ENCODE measurements at places on chromosomes 3 and 15. TPM values are rescaled to one million over a fixed set of nuclear protein-coding genes. Genes with fewer than 3 reads are reported as not detected.

FETUB gene
- polyA plus RNA-seq: not detected

GP5 gene
- polyA plus RNA-seq: 0.16 TPM

GOLGA8J gene
- polyA plus RNA-seq: not detected

C3orf18 gene
- polyA plus RNA-seq: 2.3 TPM

APEH gene
- polyA plus RNA-seq: 46.0 TPM

KLF13 gene
- polyA plus RNA-seq: 43.3 TPM

THRB gene
- 3.7 TPM for polyA plus RNA-seq

SPTBN5 gene
- 1.6 TPM for polyA plus RNA-seq

LINGO1 gene
- polyA plus RNA-seq: 0.46 TPM

FOXB1 gene
- polyA plus RNA-seq: 0.03 TPM

CYP1A2 gene
- polyA plus RNA-seq: not detected

CLDND1 gene
- 26.1 TPM for polyA plus RNA-seq

MUSTN1 gene
- polyA plus RNA-seq: 17.8 TPM

SPINT1 gene
- polyA plus RNA-seq: 5.6 TPM

APOD gene
- polyA plus RNA-seq: 50.5 TPM

CAMK1 gene
- polyA plus RNA-seq: 28.2 TPM

LTK gene
- polyA plus RNA-seq: 5.3 TPM

ROPN1 gene
- polyA plus RNA-seq: 0.06 TPM

NKIRAS1 gene
- 8.1 TPM for polyA plus RNA-seq

DUOX2 gene
- polyA plus RNA-seq: 0.10 TPM

RTP3 gene
- not detected for polyA plus RNA-seq

GOLGA8M gene
- not detected for polyA plus RNA-seq

CCR8 gene
- not detected for polyA plus RNA-seq

IL16 gene
- polyA plus RNA-seq: 114 TPM

UROC1 gene
- 0.02 TPM for polyA plus RNA-seq

TM6SF1 gene
- polyA plus RNA-seq: 5.5 TPM

MASP1 gene
- 0.05 TPM for polyA plus RNA-seq

HIGD2B gene
- not detected for polyA plus RNA-seq

P2RY1 gene
- 0.50 TPM for polyA plus RNA-seq

BCL2A1 gene
- 47.2 TPM for polyA plus RNA-seq

PLSCR1 gene
- 42.4 TPM for polyA plus RNA-seq

MGLL gene
- 47.2 TPM for polyA plus RNA-seq

CACNA1D gene
- 3.5 TPM for polyA plus RNA-seq

B2M gene
- polyA plus RNA-seq: 5,369 TPM

CGNL1 gene
- polyA plus RNA-seq: 0.38 TPM

C2CD4A gene
- polyA plus RNA-seq: 0.06 TPM

SPINK8 gene
- polyA plus RNA-seq: not detected

SLC22A14 gene
- 0.04 TPM for polyA plus RNA-seq

MESP2 gene
- not detected for polyA plus RNA-seq

IFT80 gene
- polyA plus RNA-seq: 15.3 TPM

POPDC2 gene
- 7.0 TPM for polyA plus RNA-seq

NPAP1 gene
- polyA plus RNA-seq: not detected

OR5H2 gene
- not detected for polyA plus RNA-seq

PP2D1 gene
- polyA plus RNA-seq: not detected

CHRM5 gene
- not detected for polyA plus RNA-seq

FYTTD1 gene
- polyA plus RNA-seq: 10.9 TPM

NR2F2 gene
- 23.7 TPM for polyA plus RNA-seq

EFHB gene
- polyA plus RNA-seq: 1.9 TPM

LAMB2 gene
- 97.7 TPM for polyA plus RNA-seq

GPR171 gene
- 9.1 TPM for polyA plus RNA-seq

IQCH gene
- polyA plus RNA-seq: 0.15 TPM

ATP13A5 gene
- polyA plus RNA-seq: 0.13 TPM

Measured in spleen (tissue), 13 donors.